Stimulated activated CD4-positive, alpha-beta T cell treated with anti-CD3 and anti-CD28 coated beads, Interleukin-4, amount 100 ng/mL, for 1 hour (primary cell): ENCODE measurements at places on chromosomes 11 and 22.

- no peak for DNase-seq
Observed at GRCh38 chr11:119316729-119317591, at the start of gene MCAM. Gene MCAM, minus strand, starts transcription at chr11:119317130. Its CDS starts 29 bp downstream, at chr11:119317101.

DNA sequence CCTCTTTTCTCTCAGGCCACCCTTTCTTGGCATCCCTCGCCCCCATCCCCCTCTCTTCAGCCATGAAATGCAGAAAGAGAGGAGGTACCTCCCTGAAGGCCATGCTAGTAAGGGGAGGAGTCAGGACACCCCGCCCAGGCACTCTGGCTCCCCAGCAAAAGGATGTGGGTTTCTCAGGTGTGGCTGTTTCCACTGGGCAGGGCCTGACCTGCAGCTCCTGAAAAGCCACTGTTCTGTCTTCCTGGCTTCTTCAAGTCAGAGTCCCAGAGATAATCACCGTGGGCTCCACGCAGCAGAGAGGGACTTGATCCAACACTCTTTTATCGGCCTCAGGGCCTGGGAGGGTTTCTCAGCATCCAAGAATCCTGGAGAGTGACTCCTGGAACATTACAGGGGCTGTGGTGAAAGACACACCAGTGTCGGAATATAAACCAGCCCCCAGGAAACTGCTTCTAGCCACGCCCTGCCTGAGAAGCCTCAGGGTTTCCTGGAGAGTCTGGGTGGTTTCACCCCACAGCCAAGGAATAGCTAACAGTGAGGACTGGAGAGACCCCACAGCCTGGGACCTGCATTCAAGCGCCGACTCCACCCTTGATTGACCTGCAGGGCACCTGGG, 45.7 kb upstream of the TSPAN18 start:
- peak; percentile 36 for DNase-seq

DNA sequence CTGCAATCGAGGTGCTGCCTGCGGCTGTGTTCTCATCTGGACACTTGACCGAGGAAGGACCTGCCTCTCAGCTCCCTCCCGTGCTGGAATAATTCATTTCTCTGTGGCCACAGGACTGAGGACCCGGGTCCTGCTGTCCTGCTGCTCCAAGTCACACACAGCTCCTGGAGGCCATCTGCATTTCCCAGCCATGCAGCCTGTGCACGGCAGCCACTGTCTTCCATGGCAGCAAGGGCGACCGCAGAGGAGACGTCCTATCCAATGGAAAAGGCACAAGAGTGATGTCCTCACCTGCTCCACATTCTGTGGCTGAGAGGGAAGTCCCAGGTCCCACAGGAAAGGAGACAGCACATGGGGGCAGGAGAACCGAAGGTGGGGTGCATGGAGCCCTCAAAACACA, 495.8 kb downstream of the BRD1 start:
- no peak for DNase-seq

DNA sequence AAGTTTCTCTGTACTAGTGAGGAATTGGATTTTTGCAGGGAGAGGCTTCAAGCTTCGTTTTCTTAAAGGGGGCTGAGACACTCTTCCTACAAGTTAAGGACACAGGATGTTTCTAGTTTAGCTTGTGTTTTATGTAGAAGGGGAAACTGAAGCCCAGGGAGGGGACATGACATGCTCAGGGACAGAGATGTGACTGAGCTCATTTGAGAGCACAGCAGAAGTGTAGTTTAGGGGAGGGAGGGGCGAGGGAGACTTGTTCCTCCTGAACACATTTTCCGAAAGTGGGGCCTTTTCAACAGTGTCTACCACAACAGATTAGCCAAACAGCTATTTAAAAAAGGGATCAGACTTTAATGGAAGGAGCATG, 148.1 kb downstream of the FBXO7 start:
- DNase-seq, result no peak

DNA sequence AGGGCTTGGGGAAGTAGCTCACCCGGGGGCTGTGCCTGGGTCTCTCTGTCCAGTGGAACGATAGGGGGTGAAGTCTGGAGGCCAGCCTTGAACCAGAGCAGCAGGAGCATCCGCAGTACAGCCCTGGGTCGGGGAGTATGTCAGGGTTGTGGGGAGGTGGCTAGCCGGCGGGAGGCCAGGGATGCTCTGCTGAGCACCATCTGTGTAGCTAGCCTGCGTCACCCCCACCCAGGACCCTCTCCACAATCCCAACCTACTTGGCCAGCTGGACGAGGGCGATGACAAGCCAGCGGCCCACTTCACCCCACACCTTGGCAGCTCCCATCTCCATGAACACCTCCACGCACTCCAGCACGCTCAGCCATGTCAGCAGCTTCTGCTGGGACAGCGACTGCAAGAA, 2.2 kb downstream of the PEX16 start:
- no peak for DNase-seq

- DNase-seq, result no peak
Observed at GRCh38 chr11:22725079-22725478, 58.7 kb downstream of the GAS2 start.

- no peak for DNase-seq
Observed at GRCh38 chr11:25928076-25928475, 403.9 kb upstream of the ANO3 start.

- DNase-seq, result no peak
Observed at GRCh38 chr22:41047801-41048211, 44.6 kb upstream of the EP300 start.

DNA sequence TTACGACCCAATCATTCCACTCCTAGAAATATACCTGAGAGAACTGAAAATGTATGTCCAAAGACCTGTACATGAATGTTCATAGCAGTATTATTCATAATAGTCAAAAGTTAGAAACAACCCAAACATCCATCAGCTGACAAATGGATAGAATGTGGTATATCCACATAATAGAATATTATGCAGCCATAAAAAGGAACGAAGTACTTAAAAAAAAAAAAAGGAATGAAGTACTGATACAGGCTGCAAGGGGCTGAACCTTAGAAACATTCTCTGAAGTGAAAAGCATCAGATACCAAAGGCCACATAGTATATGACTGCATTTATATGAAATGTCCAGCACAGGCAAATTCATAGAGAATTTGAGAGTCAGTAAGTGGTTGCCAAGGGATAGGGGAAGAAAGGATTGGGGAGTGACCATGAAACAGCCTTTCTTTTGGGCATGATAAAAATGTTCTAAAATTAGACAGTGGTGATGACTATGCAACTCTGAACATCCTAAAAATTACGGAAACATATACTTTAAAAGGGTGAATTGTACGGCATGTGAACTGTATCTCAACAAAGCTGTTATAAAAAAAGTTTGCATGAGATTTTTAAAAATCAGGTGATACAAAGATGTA, 1.8 kb downstream of the TPST2 start:
- no peak for DNase-seq

GRCh38 chr11:122198291-122198983, 82.4 kb upstream of the BLID start:
- no peak for DNase-seq

DNA sequence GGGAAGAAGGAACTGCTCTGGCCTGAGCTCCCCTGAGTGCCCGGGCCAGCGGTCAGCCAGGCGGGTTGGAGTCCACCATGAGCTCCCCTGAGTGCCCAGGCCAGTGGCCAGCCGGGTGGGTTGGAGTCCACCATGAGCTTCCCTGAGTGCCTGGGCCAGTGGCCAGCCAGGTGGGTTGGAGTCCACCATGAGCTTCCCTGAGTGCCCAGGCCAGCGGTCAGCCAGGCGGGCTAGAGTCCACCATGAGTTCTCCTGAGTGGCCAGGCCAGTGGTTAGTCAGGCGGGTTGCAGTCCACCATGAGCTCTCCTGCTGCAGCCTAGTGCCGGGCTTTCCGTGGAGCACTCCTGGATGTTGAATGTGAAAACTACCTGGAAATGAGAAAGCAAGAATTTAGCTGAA, 844.0 kb downstream of the TBC1D22A start:
- no peak for DNase-seq

DNA sequence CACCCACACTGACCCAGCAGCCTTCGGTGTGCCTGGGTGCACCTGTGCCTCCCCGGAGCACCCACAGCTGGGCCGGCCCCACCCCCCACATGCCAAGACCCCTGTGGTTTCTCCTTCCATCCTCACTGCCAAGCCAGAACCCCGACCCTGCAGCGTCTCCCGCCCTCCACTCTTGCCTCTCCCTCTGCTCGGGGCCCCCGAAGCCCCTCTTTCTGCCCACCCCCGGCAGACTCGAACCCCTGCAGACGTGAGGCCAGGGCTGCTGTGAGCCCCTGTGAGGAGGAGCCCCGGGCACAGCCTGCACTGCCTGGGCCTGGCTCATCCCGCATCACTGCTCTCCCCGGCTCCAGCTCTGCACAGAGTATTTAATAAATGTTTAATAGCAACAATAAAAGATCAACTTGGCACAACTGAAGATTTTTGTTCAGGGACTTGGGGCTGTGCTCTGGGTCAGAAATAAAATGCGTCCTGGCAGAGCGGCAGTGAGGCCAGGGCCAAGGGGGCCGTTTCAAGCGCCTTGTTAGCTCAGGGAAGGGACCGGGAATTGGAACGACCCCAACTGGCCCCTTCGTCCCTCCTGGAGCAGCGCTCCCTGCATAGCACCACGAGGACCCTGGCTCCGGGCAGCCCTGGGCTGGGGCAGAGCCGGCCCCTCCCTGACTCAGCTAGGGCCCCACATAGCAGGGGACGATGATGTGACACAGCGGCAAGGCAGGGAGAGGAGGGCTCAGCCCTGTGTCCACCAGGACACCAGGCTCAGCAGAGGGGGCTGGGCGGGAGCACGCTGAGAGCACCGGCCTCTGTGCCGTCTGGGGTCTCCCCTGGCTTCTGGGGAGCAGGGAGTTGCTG, 520.8 kb downstream of the BRD1 start:
- no peak for DNase-seq

DNA sequence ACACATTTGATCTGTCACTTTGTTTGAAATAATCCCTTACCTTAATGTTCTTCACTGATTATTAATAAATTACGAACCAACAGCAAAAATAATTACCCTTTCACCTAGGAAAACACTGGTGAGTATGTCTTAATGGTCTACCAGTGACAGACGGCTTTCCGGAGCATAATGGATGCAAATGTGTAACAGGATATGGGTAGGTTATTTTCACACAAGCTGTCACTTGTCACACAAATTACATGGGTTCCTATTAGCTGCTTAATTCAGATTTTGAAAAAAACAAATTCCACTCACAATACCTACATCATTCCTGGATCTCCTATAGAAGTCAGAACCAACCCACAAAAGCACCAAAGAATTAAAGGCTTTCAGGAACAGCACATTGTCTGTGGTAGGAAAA, 127.9 kb downstream of the WT1 start:
- DNase-seq, result no peak

DNA sequence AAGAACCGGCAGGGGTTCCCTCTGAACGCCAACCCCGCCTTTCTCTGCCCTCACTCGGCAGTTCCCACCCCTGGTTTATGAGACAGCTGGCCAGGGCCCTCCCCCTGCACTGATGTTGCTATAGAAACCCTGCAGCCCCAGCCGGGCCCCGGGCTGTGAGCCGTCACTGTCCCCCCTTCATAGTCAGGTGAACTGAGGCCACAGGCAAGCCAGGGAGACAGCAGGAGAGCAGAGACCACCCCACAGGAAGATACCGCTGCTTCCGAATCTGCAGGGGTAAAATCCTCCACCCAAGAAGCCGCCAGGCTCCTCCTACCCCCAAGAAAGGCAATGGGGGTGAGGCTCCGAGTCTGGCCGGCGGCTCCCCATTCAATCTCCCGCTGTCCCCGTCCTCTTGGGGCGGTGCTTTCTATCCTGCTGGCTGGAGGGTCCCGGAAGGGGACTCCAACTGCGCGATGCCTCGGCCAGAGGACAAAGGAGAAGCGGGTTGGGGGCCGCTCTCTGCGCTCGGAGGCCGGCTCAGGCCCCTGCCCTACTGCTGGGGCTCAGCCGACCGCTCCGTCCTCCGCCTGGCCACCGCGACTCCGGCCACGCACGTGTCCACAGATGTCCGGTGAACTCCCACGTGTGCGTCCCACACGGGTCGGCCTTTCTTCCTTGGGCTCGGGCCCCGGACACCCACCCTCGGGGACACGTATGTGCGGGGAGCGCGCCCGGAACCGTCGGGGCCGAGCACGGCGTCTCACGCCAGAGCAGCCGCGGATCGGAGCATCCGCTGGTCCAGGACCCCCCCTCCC, 587 bp downstream of the SLC25A22 start:
- DNase-seq, result peak; percentile 74

DNA sequence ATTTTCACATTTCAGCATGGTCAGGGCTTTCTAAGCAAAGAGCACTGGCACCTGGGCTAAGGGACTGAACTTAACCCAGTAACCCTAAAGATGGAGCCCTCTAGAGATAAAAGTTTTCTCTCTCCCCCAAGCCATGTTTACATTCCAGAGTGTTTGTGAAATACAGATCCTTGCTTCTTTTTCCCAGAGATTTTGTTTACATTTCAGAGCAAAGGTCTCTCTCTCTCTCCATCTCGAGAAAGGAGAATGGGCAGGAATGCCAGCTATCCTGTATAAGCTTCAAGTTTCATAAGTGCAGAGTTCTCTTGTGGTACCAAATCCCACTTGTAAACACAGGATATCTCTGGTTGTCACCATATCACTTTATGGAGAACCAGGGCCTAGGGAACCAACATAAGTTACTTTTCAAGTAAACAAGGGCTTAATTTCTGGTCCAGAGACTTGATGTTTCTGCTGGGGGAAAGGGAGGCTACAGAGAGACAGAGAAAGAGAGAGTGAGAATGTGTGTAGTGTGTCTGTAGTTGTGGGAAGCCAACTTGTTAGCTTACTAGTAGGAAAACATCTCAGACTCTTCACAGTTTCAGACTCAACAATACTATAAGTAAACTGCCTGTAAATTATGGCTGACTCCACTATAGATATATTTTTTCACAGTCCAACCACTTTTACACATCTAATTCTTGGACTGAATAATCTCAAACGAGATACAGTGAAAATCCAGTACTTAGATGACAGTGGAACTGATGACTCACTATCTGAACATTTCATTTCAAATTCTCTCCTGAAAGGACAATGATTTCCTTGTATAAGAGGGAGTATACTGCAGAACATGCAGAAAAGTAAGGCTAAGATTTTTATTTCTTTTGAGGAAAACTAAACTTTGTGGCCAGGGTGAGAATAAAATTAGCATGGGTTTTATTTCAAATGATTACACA, 76.2 kb downstream of the ARHGAP32 start:
- DNase-seq, result no peak

- DNase-seq, result no peak
Observed at GRCh38 chr11:108670451-108670850, 5.6 kb downstream of the DDX10 start.

DNA sequence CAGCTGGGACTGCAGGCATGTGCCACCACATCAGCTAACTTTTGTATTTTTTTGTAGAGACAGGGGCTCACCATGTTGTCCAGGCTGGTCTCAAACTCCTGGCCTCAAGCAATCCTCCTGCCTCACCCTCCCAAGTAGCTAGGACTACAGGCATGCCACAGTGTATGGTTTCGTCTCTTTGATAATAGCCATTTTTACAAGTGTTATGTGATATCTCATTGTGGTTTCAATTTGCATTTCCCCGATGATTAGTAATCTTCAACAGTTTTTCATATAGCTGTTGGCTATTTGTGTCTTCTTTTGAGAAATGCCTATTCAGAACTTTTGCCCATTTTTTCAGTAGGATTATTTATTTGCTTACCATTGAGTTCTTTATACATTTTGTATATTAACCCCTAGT, 9.0 kb upstream of the MTMR3 start:
- no peak for DNase-seq

- no peak for DNase-seq
Observed at GRCh38 chr22:20159076-20159475, 8.2 kb upstream of the CCDC188 start.

GRCh38 chr11:12991426-12991825, 17.7 kb upstream of the RASSF10 start:
- DNase-seq, result no peak
